ENCODE measurements at places on chromosomes 7 and 10.

DNA sequence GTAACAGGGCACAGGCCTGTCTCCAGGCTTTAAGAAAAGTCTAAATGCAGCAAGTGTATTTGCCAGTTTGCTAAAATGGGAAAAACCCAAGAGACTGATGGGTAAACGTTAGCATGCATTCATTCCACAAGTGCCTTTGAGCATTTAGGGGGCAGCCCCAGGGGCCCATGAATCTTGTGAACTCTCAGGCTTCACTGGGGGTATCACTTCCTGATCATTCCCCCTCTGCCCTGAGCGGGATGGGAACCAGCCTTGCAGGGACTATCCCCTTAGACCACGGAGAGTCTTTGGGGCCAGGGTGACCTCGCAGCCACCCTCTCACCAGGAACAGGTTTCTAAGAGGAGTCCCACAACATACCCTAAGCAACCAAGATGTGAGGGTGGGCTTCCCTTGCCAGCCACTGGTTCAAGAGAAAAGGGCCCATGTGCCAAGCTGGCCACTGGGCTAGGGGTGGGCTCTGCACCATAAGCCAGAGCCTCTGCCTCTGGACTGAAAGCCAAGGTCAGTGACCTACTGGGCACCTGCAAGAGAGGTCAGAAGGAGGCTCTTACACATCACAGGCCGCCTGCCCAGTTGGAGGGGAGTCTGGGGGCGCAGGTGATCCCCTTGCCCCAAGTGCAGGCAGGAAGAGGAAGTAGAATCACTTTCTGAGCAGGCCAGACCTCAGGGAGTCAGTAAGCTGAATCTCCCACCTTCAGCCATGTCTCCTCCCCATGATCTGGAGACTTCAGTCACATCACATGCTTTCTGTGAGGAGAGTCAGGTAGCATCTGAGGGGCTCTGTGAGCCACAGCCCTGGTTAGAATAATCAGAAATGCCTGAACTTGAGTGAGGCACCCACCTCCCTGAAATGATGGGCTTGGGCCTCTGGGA lies 75.0 kb downstream of the C10orf105 start:
- DNase-seq = no peak

DNA sequence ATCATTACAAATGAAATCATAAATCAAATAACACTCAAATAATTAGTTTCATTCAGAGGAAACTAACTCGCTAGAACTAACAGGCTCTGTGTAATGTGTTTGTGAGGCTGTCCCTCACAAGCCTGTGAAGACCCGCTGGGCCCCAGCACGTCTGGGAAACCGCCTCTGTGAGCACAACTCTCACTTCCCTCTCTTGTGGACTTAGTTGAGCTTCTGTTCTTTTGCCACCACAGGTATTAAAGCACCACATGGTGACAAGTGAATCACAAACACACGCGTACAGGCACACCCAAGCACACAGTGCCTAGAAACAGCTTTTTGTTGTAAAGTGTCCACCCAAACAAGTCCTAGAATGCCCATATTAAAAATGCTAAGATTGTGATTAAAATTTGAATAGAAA lies 51.0 kb downstream of the ZNF777 start:
- no peak for DNase-seq

DNA sequence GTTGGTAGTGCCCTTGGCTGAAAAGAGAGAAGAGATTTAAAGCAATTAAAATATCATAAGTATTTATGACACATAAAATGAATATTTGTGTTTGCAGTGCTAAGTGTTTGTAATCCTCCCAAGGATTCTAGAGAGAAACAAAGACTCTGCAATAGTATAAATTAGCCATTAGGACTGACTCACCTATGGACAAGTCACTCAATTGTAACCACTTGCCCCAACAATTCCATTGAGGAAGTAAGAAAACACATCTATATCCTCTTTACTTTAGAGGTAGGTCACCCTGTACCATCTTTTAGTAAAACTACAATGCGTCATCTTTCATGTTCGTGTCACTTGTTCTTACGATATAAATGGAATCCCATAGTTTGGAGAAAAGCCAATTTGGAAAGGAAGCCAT lies 85.7 kb upstream of the INHBA start:
- no peak for DNase-seq

GRCh38 chr7:27709137-27710075 lies 30.6 kb upstream of the TAX1BP1 start:
- peak; percentile 47 for DNase-seq

- no peak for DNase-seq
These were observed 6.1 kb upstream of the CREB5 start for GRCh38 chr7:28406192-28406591.

- no peak for DNase-seq
These were observed 287.1 kb upstream of the NEBL start for GRCh38 chr10:21184216-21184615.

- DNase-seq = no peak
These were observed 14.0 kb downstream of the ASNS start for GRCh38 chr7:97858221-97858620.

- no peak for DNase-seq
These were observed 8.3 kb upstream of the RHOBTB1 start for GRCh38 chr10:60952067-60952845.

DNA sequence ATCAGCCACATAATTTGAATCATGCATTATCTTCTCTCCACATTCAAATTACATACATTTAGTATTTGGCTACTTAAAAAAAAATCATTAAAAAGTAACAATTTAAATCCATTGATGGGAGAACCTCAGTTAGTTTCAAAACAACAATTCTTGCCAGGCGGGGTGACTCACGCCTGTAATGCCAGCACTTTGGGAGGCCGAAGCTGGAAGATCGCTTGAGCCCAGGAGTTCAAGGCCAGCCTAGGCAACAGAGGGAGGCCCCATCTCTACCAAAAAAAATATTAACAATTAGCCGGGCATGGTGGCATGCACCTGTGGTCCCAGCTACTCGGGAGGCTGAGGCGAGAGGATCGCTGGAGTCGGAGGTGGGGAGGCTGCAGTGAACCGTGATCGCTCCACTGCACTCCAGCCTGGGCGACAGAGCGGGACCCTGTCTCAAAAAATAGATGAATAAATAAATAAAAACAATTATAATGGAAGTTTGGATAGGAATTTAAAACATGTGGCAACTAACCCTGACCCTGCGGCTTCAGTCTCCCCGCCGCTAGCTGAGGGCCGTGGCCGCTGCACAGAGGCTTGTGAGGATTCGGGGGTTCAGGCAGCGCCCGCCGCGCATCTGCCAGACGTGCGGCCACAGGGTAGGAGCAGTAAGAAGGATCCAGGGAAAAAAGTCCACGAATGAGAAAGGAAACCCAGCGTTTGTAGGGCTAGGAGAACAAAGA lies 1.1 kb upstream of the CSGALNACT2 start:
- no peak for DNase-seq

GRCh38 chr7:40058636-40059035 lies 75.8 kb downstream of the MPLKIP start:
- no peak for DNase-seq

DNA sequence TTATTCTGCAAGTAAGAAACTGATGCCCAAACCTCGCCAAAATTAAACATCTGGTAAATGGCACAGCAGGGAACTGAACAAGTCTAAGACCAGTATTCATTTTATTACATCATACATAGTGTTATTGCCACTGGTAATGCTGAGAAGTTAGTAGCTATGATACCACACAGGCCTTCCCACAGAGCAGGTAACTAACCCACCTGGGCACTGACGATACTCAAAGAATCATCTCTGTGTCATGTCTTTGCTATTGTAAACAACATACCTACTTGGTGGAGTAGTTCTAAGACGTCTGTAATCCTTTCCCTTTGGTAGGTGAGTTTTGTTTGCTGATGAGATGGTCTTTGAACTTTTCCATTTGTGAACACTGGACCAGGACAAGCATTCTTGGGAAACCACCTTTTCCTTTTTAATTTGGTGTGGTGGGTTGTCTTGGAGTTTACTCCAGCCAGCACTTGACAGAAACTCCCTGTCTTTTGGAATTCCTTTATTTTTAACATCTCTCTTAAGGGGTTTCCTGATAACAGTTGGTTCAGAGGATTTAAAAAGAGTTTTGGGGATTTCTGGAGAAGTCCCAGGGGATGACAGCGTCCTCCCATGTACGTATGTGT lies 40.9 kb downstream of the PDSS1 start:
- DNase-seq = no peak

- DNase-seq = no peak
These were observed 527.3 kb upstream of the GHITM start for GRCh38 chr10:83612050-83612449.

GRCh38 chr10:84525120-84525806 lies 196.9 kb downstream of the CCSER2 start:
- DNase-seq = no peak

GRCh38 chr10:32938554-32939061 lies 19.4 kb downstream of the ITGB1 start:
- peak; percentile 87 for DNase-seq

- peak; percentile 53 for DNase-seq
These were observed 247.7 kb downstream of the PRKG1 start for GRCh38 chr10:51321980-51322379.

GRCh38 chr7:45032421-45032820 lies 32.4 kb downstream of the CCM2 start:
- DNase-seq = no peak

- DNase-seq = no peak
These were observed 39.0 kb upstream of the TECTB start for GRCh38 chr10:112244197-112244596.

GRCh38 chr7:116616555-116617059 lies 55.4 kb upstream of the MET start:
- no peak for DNase-seq

- no peak for DNase-seq
These were observed 440.8 kb downstream of the HTR7 start for GRCh38 chr10:90417029-90417428.

DNA sequence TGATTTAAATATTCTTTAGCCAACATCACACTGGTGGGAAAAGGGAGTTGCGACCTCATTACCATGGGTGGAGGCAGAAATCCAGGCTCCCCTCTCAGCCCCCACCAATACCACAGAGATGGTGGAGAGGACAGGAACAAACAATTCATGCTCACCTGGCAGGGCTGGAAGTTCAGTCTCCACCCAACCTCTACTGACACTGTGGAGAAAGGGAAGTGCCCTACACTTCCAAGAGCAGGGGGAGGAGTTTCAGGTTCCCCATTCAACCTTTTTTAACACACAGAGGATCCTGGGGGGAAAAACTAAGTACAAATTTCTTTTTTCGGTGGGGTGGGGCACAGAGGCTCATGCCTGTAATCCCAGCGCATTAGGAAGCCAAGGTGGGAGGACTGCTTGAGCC lies 210.1 kb upstream of the KCTD7 start:
- DNase-seq = no peak

- DNase-seq = no peak
These were observed 110.5 kb upstream of the GPR26 start for GRCh38 chr10:123555616-123556015.

GRCh38 chr7:99366646-99367045 lies 7.9 kb upstream of the ARPC1B start:
- no peak for DNase-seq

DNA sequence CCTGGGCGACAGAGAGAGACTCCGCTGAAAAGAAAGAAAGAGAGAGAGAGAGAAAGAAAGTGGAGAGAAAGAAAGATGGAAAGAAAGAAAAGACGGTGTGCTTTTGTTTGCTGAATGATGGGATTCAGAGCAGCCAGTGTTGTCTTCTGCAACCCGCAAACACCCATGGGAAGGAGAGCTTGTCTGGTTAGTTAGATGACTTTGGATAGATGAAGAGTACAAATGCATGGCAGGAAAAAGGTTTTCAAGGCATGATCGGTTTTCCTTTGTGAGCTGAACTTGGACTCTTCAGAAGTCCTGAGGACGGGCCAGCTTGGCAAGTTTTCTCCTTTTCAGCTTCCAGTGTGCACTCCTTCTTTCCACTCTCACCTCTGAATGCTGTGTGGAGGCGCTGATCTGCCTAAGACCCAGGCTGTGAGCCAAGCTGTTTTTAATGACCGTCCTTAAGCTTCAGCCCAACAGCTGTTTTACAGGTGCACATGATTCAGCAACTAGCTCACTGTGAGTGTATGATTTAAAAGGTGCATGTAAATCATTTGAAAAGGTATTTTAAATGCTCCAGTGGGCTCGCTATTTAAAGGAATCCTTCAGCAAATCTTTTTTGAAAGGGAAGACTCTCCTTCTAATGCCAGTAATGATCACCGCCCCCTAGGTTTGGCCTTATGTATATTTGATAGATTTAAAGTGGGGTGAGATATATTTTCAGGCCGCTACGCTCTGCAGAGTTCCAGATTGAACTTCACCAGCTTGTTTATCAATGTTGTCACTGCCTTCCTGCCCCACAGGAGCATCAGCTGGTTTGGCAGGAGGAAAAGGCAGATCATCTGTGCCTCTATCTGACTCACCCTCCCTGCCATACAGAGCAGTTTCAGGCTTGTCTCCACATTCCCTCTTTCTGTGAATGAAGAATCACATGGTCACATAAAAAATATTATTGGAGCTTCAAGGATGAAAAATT lies 115.0 kb downstream of the PLXDC2 start:
- DNase-seq = peak; percentile 62

DNA sequence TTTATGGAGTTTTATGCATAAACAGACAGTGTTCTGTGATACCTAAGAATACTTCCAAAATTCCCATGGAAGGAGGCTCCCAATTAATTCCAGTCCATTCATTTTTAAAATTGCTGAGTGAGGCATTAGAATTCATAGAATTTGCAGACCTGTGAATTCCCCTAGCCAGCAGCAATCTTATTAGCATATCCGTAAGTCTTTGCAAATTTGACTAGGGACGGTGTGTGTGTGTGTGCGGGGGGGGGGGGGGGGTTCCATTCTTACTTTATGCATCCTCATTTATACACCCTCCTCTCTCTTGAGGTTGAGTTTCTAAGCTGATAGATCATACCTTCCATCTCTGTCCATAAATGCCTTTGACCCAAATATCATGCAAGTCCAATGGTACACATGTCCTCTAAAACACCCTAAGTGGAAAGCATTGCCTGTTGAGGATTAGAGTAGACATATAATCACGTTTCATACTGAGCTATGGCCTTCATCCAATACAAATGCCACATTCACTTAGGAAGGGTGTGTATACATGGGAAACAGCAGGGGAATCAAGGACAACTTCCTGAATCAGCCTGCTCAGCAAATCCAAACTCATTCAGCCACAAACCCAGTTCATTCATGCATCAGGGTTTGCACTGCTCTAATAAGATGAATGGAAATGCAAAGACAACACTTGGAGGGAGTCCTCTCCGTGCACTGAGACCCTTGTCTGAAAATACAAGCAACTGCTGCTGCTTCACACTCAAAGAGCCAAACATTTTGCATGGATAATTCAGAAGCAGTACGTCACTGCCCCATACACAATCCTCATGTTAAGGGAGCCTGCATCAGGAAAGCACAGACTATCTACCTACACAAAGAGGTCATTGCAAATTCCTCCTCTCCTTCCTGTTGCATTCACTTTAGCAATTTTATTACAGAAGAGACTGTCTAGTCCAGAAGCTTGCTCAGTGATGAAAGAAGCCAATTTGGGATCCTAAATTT lies 350.8 kb downstream of the KCNMA1 start:
- DNase-seq = no peak

GRCh38 chr10:78868048-78868447 lies 200.7 kb upstream of the ZMIZ1 start:
- no peak for DNase-seq

- DNase-seq = peak; percentile 97
These were observed 97.2 kb upstream of the DKK1 start for GRCh38 chr10:52216852-52217251.

Measured in myocyte (in vitro differentiated cells).